Activated naive CD4-positive, alpha-beta T cell (primary cell): ENCODE measurements at places on chromosomes 3 and 15.
A peak's percentile ranks its signal among the peaks of the same experiment; 100 is the strongest.

DNA sequence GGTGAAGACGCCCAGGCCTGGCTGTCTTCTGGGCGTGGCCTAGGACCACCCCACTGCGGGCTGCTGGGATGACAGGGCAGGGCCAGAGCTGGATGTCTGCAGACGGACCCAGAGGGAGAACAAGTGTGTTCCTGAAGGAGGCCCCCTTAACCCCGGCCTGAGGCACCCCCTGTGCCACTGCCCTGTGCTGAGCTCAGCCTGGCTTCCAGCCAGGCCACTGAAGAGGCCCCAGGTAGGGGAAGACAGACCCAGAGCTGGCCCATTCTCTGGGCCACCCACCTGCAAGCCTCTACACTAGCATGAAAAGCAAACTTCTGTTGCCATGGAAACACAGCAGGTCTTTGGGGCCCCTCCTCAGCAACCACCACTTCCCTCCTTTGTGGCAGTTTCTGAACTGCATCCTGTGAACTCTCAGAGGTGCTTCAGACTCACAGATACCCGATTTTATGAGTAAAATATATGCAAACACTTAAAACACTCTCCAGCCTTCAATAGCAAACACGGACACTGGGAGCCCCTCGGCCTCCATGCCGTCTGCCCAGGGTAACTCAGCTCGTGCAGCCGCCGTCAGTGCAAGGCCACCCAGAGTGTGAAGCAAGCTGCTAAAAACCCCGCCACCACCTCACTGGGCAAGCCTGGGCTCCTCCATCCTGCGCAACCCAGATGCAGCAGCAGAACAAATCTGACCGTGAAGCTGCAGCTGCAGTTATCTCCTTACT, 42.5 kb downstream of the CMTM6 start:
- peak; percentile 26 for DNase-seq

GRCh38 chr3:105715372-105715771, 153.4 kb downstream of the CBLB start:
- no peak for DNase-seq

DNA sequence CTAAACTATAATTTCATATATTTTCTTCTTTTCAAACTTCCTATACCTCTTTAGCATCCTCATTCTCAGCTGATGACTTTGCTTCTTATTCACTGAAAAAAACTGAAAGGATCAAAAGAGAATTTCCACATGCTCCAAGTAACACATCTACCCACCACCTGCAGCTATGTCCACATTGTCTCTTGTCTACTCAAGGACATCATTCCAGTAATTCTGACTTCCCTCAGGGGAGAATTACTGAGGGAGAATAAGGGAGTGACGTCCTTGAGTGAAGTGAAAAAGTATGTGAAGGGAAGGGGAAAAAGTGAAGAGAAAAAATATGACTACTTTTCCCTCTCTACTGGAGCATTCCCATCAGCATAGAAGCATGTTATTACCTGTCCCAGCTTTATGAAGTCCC, 32.6 kb downstream of the ETFA start:
- DNase-seq = no peak

DNA sequence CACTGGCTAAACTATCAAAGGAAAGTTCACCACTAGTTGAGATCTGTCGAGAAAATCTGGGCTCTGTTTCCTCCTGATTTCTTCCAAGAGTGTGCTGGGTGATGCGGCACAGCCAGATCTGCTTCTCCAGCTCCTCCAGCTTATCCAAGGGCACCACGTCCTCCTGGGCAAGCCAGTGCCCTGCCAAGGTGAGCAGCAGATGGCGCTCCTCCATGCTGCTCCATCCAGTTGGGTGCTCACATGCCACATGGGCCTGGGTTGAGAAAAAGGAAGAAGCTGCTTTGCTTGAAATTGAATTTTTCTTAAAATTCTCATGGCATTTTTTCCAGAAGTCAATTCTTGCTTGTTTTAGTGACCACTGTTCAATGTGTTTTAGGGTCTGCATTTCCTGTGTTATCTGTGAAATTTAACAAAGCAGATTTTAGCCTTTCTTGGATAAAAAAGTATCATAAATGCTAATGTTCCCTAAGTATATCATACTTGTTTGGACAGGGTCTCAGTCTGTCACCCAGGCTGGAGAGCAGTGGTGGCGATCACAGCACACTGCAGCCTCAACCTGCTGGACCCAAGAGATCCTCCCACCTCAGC, 47.3 kb downstream of the EIF3J start:
- peak; percentile 29 for DNase-seq

GRCh38 chr3:81268526-81268925, 492.9 kb downstream of the GBE1 start:
- no peak for DNase-seq

DNA sequence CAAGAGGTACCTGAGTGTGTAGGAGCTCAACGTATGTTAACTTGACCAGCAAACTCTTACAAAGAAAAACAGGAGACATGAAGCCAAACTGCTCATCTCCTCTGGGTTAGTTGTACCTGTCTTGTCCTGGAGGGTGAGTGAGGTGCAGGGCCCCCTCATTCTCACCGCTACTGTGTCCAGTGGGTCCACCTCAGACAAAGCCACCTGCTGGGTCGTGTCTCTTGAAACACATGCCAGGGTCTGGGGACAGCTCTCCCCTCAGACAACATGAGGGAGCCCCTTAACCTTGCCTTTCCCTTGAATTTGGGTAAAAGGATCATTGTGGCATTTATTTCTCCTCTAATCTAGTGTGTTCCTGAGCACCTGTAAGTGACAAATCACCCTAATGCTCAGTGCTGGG, 185.6 kb downstream of the TLE3 start:
- no peak for DNase-seq

- DNase-seq = no peak
Measured at GRCh38 chr3:196979545-196979944, 10.9 kb upstream of the PIGZ start.

GRCh38 chr15:27933562-27933961, 165.6 kb downstream of the OCA2 start:
- no peak for DNase-seq

- no peak for DNase-seq
Measured at GRCh38 chr3:14652-15051, 181.9 kb upstream of the CHL1 start.
